Stimulated activated CD4-positive, alpha-beta T cell treated with anti-CD3 and anti-CD28 coated beads, TNF-alpha, amount 100 ng/mL, for 1 hour (primary cell): ENCODE measurements at places on chromosomes 12 and 14.

DNA sequence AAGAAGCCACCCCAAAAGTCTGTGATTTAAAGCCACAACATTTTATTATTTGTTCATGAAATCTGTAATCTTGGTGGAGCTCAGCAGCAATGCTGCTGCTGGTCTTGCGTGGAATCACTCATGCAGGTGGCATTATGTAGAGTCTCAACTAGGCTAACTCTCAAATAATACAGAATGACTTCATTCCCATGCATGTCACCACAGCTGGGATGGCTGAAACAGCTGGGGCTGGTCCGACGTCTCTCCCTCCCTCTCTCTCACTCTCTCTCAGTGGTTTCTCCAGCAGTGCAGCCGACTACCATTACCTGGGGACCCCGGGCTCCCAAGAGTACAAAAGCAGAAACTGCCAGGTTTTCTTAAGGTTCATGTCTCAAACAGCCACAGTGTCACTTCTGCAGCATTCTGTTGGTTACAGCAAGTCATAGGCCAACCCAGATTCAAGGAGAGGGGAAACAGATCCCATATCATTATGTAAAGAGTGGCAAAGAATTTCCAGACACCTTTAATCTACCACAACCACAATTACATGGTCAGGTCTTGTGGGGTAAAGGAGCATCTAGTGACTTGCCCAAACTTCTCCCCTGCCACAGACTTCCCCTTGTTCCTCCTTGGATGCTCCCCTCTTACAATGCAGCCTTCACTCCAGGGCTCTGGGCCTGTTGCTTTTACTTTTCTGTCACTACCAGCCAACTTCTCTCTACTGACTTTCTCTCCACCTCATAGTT is 192.0 kb upstream of the HMGA2 start:
- no peak for DNase-seq

DNA sequence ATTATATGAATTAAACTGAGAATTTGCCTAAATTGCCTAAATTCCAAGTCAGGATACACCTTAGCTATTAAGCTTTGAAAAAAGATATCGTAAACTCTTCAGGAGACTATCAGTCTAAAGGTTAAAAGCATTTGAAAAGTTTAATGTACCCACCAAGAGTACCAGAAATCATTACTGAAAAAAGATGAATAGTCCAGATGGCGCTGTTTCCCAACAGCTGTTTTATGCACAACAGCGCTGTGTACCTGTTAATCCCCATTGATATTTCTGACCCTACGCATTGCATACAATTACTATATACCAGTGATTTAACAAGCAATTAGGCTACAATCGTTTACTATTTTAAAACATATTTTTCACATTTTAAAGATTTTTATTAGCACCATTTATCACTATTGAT is 185.0 kb downstream of the PLCZ1 start:
- no peak for DNase-seq

DNA sequence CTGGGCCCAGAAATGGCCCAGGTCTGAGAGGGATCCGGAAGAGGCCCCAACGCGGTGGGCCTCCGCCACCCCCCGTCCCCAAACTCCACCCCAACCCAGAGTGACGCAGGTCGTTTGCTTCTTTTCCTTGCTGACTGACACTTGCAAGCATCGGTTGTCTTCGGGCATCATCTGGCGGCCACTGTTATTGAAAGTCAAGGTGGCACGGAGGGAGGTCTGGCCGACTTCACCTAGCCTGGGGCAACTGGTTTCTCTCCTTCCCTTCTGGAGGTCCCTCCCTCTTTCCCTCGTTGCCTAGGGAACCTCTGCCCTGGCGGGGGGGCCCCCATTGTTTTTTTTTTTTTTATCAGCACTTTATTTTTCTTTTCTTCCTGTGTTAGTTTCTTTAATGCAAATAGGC is 241.8 kb downstream of the ALG10 start:
- DNase-seq, result no peak

GRCh38 chr12:47190905-47191304 is 111.1 kb upstream of the AMIGO2 start:
- DNase-seq, result no peak

- no peak for DNase-seq
These were observed 27.3 kb downstream of the DLK1 start for GRCh38 chr14:100754020-100754419.

- DNase-seq, result no peak
These were observed 79.3 kb downstream of the ARF6 start for GRCh38 chr14:49972131-49972671.
